ENCODE measurements at places on chromosomes 12 and 14. TPM values are rescaled to one million over a fixed set of nuclear protein-coding genes. Genes with fewer than 3 reads are reported as not detected.

DNA sequence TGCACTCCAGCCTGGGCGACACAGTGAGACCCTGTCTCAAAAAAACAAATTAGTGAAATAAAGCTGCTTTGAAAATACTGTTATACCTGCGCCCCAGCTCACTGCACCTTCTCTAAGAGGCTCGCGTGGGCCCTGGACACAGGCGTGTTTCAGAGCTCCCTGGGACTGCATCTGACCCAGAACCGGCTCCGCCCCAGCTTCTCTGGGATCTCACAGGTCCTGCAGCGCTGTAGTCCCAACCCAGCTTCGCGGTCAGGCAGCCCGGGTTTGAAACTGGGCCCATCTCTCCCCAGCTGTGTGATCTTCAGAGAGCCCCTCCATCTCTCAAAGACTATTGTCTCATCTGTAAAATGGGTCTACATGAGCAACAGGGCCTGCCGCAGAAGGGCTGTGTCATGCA lies 7.5 kb downstream of the RIMBP2 start:
- DNase-seq = no peak

The KERA gene
- not detected for total RNA-seq

The RFX4 gene
- 0.26 TPM for total RNA-seq

DNA sequence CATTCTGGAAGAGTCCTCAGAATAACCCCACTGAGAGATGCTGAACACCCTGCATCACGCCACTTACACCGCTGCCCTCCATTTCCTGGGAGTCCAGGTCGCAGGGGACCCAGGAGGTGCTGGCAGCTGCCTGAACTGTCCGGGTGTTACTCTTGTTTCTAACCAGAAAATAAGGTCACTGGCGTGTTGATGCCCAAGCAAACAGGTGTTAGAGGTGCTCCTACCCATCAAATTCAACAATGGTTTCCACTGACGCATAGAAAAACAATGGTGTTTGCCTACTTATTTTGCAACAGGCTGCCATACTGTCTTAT lies 23.8 kb downstream of the PITPNM2 start:
- no peak for DNase-seq

The HOXC6 gene
- total RNA-seq = 0.26 TPM

GRCh38 chr12:31008961-31009840 lies 64.5 kb upstream of the DDX11 start:
- DNase-seq = no peak

The LUM gene
- total RNA-seq = 172 TPM

Measured in mucosa of gallbladder (tissue), 1 donor.